Upper lobe of right lung (tissue), 1 donor: ENCODE measurements at places on chromosomes 16 and 17. TPM values are rescaled to one million over a fixed set of nuclear protein-coding genes. Genes with fewer than 3 reads are reported as not detected.

The ZG16B gene
- not detected for total RNA-seq

GRCh38 chr17:19398301-19399181, 11.6 kb upstream of the MFAP4 start:
- peaks cover 29% of the 10 kb centered on the region for H3K4me1 ChIP-seq
- DNase-seq, result peak; percentile 76
- peak overlapping the region; percentile 78 for H3K27ac ChIP-seq
- no peak overlapping the region for H3K4me3 ChIP-seq
- no peaks in the 10 kb centered on the region for H3K36me3 ChIP-seq
- no peaks in the 10 kb centered on the region for H3K27me3 ChIP-seq

DNA sequence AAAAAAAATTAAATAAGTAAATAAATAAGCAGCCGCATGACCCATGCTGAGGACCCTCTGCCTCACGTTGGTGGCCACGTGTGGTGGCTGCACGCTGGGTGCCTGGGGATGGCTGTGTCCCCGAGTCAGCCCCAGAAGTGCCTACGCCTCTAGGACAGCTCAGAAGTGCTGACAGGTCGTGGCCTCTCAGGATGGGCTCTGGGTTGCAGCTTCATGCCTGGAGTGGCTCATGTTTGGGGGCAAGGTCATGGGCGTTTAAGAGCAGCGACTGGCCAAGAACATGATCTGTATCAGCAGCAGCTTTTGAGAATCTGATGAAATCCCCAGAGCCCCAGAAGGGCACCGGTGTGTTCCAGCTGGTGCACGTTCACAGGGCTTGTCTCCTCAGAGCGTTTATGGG, 26.8 kb upstream of the CAPN15 start:
- no peak overlapping the region for H3K4me3 ChIP-seq
- no peak overlapping the region for H3K27ac ChIP-seq
- no peak for DNase-seq
- H3K27me3 ChIP-seq, result no peaks in the 10 kb centered on the region
- H3K4me1 ChIP-seq, result no peaks in the 10 kb centered on the region
- peaks cover 5% of the 10 kb centered on the region for H3K36me3 ChIP-seq

GRCh38 chr16:23827057-23827456, 8.7 kb upstream of the PRKCB start:
- DNase-seq, result no peak
- H3K36me3 ChIP-seq, result no peaks in the 10 kb centered on the region
- H3K4me1 ChIP-seq, result peaks cover 10% of the 10 kb centered on the region
- H3K4me3 ChIP-seq, result no peak overlapping the region
- H3K27me3 ChIP-seq, result no peaks in the 10 kb centered on the region

- no peak for DNase-seq
- no peaks in the 10 kb centered on the region for H3K27me3 ChIP-seq
- no peaks in the 10 kb centered on the region for H3K36me3 ChIP-seq
- no peak overlapping the region for H3K4me3 ChIP-seq
- peaks cover 15% of the 10 kb centered on the region for H3K4me1 ChIP-seq
Observed at GRCh38 chr17:8283356-8283755, 5.1 kb upstream of the RANGRF start.

The TAOK2 gene
- total RNA-seq, result 75.4 TPM

DNA sequence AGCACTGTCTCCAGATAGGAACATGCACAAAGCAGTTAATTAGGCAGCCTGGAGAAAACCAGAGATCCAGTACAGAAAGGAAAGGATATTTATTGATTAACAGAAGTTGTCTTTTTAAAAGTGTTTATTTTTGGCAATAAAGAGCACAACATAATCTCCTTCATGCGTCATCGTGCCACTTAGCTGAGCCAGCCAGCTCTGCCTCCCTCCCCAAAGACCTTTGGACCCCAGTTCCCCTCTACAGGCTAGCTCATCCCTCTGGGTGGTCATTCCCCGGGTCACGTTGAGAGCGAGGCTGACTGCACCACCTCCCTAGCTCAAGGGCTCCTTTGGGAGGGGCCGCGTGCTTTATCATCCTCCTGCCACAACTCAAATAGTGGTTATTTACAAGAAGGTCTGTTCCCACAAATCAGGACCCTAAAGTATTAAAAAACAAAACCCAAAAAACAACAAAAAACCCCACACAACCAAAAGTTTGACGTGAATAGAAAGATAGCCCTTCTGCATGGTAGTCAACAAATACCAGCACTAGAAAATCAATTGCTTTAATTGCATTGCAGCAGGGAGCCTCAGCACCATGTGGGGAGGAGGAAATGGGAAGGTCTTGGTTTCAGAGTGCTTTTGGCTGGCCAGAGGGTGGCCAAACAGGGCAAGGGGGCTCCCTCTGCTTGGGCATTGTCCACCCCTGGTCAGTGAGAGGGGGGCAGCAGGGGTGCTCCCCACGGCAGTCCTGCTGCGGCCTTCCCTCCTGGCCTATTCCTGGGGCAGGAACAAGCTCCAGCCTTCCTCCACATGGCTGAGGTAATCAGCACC, 9.6 kb downstream of the POLR2C start:
- DNase-seq, result no peak
- peaks cover 76% of the 10 kb centered on the region for H3K36me3 ChIP-seq
- H3K4me1 ChIP-seq, result peaks cover 36% of the 10 kb centered on the region
- no peak overlapping the region for H3K4me3 ChIP-seq
- H3K27me3 ChIP-seq, result no peaks in the 10 kb centered on the region

The MSLN gene
- 93.3 TPM for total RNA-seq

The SEZ6 gene
- total RNA-seq, result not detected

DNA sequence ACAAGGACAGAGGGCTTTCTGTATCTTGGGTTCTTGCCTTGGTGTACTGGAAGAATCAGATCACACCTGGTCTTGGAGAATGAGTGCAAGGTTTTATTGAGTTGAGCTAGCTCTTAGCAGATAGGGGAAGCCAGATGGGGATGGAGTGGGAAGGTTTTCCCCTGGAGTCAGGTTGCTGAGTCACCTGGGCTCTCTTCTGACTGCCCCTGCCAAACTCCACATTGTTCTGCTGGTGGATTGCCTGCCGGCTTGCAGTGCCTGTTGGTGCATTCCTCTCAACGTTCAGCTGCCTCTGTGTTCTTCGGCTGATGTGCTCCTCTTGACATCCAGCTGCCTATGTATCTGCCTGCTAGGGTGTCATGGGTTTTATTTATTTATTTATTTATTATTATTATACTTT, 1431.1 kb downstream of the CDH8 start:
- no peaks in the 10 kb centered on the region for H3K4me1 ChIP-seq
- DNase-seq, result no peak
- H3K4me3 ChIP-seq, result no peak overlapping the region
- no peak overlapping the region for H3K27ac ChIP-seq
- no peaks in the 10 kb centered on the region for H3K36me3 ChIP-seq

DNA sequence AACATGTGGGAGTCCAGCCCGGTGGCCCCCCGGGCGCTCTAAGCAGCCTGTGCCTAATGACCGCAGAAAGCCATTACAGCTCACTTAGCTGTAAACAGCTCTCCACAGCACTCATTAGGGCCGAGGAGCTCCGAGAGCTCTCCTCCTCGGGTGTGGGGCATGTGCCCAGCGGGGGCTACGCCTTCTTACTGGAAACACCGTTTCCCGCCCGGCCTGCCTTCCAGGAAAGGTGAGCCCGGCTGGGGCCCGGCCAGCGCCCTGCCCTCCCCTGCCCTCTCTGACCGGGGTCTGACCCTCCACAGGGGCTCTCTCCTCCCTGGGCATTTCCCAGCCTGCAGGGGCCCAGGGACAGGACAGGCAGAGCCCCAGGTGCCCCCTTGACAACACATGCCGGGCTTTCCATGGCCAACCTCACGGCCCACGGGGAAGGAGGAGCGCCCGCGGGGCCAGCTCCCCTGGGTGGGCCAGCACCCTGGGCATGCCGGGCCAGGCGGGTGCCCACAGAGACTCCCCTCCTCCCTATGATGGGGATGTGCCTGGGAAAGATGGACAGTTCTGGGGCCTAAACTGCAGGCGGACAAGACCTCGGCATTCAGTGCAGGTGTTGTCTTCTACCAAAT, 72.6 kb downstream of the SDK2 start:
- H3K4me1 ChIP-seq, result no peaks in the 10 kb centered on the region
- no peaks in the 10 kb centered on the region for H3K36me3 ChIP-seq
- H3K27me3 ChIP-seq, result no peaks in the 10 kb centered on the region
- H3K27ac ChIP-seq, result no peak overlapping the region
- peak; percentile 81 for DNase-seq
- H3K4me3 ChIP-seq, result no peak overlapping the region

- no peak overlapping the region for H3K4me3 ChIP-seq
- DNase-seq, result no peak
- H3K27me3 ChIP-seq, result no peaks in the 10 kb centered on the region
- H3K36me3 ChIP-seq, result no peaks in the 10 kb centered on the region
- H3K27ac ChIP-seq, result no peak overlapping the region
Observed at GRCh38 chr16:82008957-82009592, 2.2 kb downstream of the SDR42E1 start.

DNA sequence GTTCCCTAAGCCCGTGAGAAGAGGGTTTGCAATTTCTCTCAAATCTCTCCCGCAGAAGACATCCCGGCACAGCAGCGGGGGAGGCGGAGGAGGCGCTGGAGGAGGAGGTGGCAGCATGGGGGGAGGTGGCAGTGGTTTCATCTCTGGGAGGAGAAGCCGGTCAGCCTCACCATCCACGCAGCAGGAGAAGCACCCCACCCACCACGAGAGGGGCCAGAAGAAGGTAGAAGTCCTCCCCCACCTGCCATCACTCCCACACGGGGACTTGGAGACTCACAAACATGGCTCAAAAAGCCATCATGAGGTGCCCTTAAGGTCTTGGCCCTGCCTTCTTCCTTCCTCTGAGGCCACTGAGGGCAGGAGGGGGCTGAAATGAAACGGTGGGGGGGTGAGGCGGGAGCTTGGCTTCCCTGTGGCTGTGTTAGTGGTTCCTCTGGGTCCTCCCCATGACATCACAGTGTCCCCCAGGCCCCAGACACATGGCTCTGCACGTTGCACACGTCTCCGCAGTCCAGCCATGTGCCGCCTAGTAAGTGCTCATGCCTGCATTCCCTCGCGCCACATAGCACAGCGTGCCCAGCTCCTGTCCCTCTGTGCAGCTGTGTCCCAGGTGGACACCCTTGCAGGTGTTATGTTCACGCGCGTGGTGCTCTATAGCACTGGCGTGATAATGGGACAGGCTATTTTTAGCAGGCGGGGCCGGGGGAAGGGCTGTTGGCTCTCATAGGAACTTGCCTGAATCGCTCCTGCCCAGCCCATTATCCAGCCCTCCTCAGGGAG, 6.9 kb downstream of the MLLT6 start:
- DNase-seq, result no peak
- no peak overlapping the region for H3K4me3 ChIP-seq
- no peaks in the 10 kb centered on the region for H3K27me3 ChIP-seq
- H3K4me1 ChIP-seq, result peaks cover 10% of the 10 kb centered on the region
- H3K27ac ChIP-seq, result no peak overlapping the region

The HCRT gene
- not detected for total RNA-seq

- H3K27ac ChIP-seq, result no peak overlapping the region
- H3K27me3 ChIP-seq, result no peaks in the 10 kb centered on the region
- H3K4me1 ChIP-seq, result no peaks in the 10 kb centered on the region
- peak; percentile 46 for DNase-seq
- H3K36me3 ChIP-seq, result no peaks in the 10 kb centered on the region
Observed at GRCh38 chr17:22221344-22221743, 529.0 kb downstream of the KCNJ18 start.

- no peak for DNase-seq
- H3K4me3 ChIP-seq, result no peak overlapping the region
- no peaks in the 10 kb centered on the region for H3K4me1 ChIP-seq
- no peak overlapping the region for H3K27ac ChIP-seq
- no peaks in the 10 kb centered on the region for H3K27me3 ChIP-seq
Observed at GRCh38 chr16:54447576-54448440, 161.2 kb upstream of the IRX3 start.

The CYB561 gene
- total RNA-seq, result 55.5 TPM

DNA sequence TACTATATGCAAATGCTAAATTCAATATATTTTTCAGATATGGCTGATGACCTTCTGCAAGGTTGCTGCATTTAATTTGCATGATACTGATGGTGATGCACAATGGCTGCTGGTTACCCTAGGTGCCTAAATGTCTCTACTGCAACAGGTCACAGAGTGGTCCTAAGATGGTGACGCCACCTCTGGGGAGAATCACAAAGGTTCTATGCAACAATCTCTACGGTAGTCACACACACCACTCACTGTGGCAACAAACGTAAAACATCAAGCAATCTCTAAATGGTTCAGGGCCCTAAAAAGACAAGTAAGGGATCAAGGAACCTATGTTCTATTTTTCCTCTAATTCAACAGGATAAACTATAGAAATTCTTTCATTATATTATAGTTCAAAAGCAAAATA, 293.3 kb downstream of the CEP112 start:
- no peak overlapping the region for H3K4me3 ChIP-seq
- no peak for DNase-seq
- no peaks in the 10 kb centered on the region for H3K36me3 ChIP-seq
- H3K27ac ChIP-seq, result no peak overlapping the region
- no peaks in the 10 kb centered on the region for H3K4me1 ChIP-seq
- H3K27me3 ChIP-seq, result no peaks in the 10 kb centered on the region

GRCh38 chr16:4639899-4640509, 15.4 kb downstream of the MGRN1 start:
- peak overlapping the region; percentile 58 for H3K27ac ChIP-seq
- no peak overlapping the region for H3K4me3 ChIP-seq
- peaks cover 15% of the 10 kb centered on the region for H3K4me1 ChIP-seq
- DNase-seq, result no peak
- H3K27me3 ChIP-seq, result no peaks in the 10 kb centered on the region

The MYBBP1A gene
- total RNA-seq, result 46.7 TPM

The DHRS7C gene
- not detected for total RNA-seq

DNA sequence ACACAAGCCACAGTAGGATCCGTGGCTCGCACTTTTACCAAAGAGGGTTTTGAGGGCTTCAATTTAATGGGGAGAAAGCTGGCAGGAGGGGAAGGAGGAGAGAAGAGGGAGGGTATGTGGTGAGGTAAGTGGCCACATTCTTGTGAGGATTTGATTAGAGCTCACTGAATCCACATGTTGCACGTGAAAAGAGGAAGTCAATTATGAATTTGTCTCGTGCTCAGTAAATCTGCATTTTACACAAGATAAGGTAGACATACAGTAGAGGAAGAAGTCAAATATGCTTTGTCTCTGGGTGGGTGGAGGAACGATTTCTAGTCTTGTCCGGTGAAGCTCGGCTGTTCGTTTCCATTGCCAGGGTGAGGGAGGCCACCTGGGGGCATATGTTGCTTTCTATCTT, 862 bp downstream of the ZNF232 start:
- no peak for DNase-seq
- H3K27ac ChIP-seq, result no peak overlapping the region
- H3K4me3 ChIP-seq, result peak overlapping the region; percentile 88
- peaks cover 7% of the 10 kb centered on the region for H3K4me1 ChIP-seq

The DNAH17 gene
- 2.8 TPM for total RNA-seq

The C17orf78 gene
- not detected for total RNA-seq

GRCh38 chr17:47929218-47930000, 12.0 kb upstream of the PNPO start:
- H3K36me3 ChIP-seq, result peaks cover 44% of the 10 kb centered on the region
- no peak overlapping the region for H3K27ac ChIP-seq
- H3K4me1 ChIP-seq, result no peaks in the 10 kb centered on the region
- H3K27me3 ChIP-seq, result no peaks in the 10 kb centered on the region

- no peak overlapping the region for H3K4me3 ChIP-seq
- peaks cover 29% of the 10 kb centered on the region for H3K36me3 ChIP-seq
- no peaks in the 10 kb centered on the region for H3K4me1 ChIP-seq
- peak; percentile 60 for DNase-seq
Observed at GRCh38 chr16:1791256-1791942, 2.1 kb downstream of the IGFALS start.

GRCh38 chr16:88777471-88778270, 7.3 kb downstream of the PIEZO1 start:
- no peak overlapping the region for H3K4me3 ChIP-seq
- H3K27ac ChIP-seq, result no peak overlapping the region
- no peaks in the 10 kb centered on the region for H3K27me3 ChIP-seq
- H3K4me1 ChIP-seq, result peaks cover 71% of the 10 kb centered on the region
